ENCODE measurements at places on chromosomes 7 and 10.

DNA sequence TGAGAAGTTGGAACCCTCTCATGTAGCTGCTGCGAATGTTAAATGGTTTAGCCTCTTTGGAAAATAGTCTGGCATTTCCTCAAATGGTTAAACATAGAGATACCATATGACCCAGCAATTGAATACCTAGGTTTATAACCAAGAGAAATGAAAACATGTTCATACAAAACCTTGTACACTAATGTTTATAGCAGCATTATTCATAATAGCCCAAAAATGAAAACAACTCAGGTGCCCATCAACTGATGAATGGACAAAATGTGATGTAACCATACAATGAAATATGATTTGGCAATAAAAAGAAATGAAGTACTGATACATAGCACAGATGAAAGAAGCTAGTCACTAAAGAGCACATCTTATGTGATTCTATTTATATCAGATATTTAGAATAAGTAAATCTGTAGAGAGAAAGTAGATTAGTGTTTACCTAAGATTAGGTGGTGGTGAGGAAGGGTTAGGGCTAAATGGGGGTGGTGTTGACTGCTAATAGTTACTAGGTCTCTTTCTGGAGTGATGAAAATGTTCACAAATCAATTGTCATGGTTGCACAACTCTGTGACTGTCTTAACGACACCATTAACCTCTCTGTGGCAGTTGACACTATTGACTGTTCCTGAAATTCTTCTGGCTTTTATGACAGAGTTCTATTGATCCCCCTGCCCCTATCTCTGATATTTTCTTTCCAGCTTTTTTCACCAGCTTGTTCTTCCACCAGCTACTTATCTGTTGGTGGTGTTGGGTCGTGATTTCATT lies 35.2 kb downstream of the VCL start:
- DNase-seq: no peak

DNA sequence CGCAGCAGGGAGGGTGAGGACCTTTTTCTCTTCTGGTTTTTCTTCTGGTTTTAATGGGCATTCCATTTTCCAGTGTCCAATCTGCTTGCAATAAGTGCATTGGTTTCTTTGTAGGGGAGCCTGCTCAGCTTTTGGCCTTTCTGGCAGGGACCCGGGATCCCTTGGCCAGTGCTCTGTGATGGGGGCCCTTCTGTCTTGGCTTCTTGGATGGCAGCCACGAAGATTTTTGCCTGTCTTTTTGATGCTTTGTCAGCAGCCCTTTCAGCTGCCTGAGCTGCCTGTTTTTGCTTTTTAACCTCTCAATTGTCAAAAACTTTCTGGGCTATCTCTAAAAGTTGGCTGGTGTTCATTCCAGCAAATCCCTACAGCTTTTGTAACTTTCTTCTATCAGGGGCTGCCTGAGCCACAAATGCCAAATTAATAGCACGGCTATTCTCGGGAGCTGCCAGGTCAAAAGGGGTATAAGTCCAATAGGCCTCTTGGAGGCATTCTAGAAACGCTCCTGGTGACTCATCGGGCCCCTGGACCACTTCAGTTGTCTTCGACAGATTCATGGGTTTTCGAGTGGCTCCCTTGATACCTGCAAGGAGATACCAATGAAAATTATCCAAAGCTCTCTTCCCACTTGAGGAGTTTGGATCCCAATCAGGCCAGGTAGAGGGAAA lies 179.9 kb upstream of the MBL2 start:
- no peak for DNase-seq

DNA sequence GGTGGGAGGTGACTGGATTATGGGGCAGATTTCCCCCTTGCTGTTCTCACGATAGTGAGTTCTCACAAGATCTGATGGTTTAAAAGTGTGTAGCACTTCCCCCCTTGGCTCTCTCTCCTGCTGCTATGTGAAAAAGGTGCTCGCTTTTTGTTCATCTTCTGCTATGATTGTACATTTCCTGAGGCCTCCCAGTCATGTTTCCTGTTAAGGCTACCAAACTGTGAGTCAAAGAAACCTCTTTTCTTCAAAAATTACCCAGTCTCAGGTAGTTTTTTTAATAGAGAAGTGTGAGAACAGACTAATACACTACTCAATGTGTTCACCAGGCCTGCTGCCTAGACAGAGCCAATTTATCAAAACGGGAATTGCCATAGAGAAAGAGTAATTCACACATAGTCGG lies 49.7 kb downstream of the SDHAF3 start:
- DNase-seq: no peak

DNA sequence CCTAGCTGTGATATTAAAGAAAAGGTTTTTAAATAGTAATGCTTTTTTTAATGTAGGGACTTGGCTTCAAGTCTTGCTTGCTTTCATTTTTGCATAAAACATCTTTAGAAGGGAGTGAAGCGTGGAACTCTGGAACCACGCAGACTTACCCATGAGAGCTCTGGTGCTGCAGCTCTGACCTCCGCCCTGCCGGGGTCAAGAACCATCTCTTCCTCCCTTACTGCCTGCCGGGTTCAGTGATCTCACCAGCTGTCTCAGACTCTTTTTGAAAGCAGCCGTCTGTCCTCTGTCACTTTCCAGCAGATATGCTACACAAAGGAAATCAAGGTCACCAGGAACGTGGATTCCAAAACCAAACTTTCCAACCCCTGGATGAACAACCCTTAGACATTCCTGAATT lies 353.8 kb downstream of the GPR37 start:
- DNase-seq: no peak

DNA sequence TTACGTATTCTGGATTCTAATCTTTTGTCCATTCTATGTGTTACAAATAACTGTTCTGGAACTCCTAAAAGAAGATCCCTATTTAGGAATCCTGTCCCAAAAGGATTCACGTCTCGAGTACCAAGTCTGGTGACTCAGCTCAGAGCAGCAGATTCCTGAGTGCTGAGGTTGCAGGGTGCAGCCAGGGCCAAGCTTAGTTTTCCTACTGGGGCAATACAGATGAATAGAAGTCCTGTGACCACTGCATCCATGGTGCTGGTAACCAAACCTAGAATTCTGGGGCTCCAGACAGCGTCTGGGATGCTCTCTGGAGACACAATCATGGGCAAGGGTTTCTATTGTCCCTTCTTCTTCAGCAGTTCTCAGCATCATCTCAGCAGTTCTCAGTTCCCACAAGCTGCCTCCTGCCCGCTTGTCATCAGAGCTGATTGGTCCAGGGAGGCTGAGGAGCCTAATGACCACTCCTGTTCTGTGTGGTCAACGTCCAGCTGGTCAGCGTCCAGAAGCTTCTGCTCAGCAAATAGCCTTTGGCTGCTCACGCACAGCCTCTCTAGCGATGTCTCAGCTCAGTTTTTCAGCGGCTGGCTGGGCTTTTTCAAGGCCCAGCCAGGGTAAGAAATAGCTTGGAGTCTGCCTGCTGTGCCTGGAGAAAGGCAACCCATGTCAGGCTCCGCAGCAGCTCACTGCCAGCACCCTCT lies 50.4 kb upstream of the C7orf33 start:
- no peak for DNase-seq

GRCh38 chr7:9645756-9646155 lies 1212.3 kb downstream of the NXPH1 start:
- DNase-seq: no peak

- peak; percentile 6 for DNase-seq
Measured at GRCh38 chr10:25758041-25758457, 176.0 kb upstream of the MYO3A start.

GRCh38 chr10:30489346-30489745 lies 55.4 kb downstream of the MAP3K8 start:
- no peak for DNase-seq

- peak; percentile 38 for DNase-seq
Measured at GRCh38 chr7:101156866-101157589, 2.8 kb downstream of the AP1S1 start.

- DNase-seq: no peak
Measured at GRCh38 chr10:126423732-126424491, 35.6 kb upstream of the ADAM12 start.

DNA sequence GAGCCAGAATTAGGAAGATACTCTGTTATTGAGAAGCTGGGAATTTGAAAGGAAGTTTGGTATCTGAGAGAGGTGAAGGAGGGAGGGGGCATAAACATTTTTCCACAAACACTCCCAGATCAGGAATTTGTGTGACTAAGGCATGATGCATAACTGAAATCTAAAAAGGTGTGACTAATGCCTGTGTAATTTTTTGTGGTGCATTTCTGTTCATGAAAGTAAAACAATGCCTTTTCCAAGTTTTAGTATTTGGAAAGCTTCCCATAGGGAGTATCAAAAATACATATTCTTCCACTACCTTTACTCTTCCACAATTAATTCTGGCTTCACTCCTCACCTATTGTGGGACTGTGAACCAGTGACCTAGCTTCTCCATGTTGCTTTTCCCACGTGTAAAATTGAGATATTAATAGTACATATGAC lies 56.4 kb upstream of the CAV2 start:
- no peak for DNase-seq

GRCh38 chr10:37872283-37872682 lies 14.9 kb upstream of the ZNF248 start:
- no peak for DNase-seq

- DNase-seq: no peak
Measured at GRCh38 chr7:40760293-40760964, 625.6 kb downstream of the SUGCT start.

DNA sequence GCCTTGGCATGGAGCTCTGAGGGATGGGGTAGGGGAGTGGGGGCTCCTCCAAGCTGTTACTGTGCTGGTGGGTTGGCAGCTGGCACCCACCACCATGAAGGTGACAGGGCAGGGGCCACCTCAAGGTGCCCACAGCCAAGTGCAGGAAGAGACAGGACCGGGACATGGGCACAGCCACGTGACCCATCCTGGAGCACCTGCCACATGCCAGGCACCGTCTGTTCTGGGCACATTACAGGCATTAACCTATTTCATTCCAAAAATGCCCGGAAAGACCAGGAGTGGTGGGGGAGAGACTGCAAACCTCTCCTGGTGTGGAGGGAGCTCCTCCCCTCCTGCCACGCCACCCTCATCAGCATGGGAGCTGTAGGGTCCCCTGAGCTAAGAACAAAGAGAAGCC lies 56.7 kb downstream of the CAMK2B start:
- no peak for DNase-seq

GRCh38 chr10:51620131-51620530 lies 79.3 kb downstream of the CSTF2T start:
- no peak for DNase-seq

DNA sequence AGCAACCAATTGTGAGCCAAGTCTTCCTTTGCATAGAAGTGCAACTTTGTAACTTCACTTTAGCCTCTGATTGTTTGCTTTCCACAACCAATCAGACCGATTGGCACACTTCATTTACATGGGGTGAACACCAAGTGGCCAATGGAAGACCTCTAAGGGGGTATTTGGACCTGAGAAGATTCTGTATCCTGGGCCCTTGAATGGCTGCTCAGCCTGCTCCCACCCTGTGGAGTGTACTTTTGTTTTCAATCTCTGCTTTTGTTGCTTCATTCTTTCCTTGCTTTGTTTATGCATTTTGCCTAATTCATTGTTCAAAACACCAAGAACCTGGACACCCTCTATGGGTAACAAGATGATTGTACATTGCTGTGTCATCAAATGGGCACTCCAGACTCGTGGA lies 385.7 kb upstream of the NRP1 start:
- DNase-seq: no peak

GRCh38 chr7:142420554-142421362 lies 162.9 kb upstream of the PRSS58 start:
- DNase-seq: no peak

GRCh38 chr10:17528306-17528862 lies 74.0 kb upstream of the ST8SIA6 start:
- DNase-seq: no peak

DNA sequence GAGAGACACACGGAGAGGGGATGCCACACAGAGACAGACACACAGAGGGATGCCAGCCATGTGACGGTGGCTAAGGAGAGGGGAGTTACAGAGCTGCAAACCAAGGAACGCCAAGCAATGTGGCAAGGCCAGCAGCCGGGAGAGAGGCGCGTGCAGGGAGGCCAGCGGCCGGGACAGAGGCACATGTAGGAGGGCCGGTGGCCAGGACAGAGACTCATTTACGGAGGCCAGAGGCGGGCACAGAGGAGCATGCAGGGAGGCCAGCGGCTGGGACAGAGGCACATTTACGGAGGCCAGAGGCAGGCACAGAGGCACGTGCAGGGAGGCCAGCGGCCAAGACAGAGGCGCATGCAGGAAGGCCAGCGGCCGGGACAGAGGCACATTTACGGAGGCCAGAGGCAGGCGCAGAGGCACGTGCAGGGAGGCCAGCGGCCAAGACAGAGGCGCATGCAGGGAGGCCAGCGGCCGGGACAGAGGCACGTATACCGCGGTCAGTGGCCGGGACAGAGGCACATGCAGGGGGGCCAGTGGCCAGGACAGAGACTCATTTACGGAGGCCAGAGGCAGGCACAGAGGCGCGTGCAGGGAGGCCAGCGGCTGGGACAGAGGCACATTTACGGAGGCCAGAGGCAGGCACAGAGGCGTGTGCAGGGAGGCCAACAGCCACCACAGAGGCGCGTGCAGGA lies 40.4 kb downstream of the INSIG1 start:
- DNase-seq: no peak

DNA sequence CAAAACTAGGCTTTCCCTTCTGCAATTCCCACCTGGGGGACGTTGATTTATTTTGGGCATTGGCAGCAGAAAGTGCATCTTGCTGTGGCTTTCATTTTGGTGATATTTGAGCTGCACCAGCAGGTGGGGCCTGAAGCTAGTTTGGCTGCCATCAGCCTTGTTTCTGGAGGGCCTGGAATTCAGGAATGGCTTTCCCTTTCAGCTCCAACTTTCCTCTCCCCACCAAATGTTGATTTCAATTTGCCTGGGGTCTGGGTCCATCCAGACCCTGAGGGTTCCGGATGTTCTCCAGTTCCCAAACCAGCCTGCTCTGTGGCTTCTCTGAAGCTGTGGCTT lies 640.4 kb downstream of the TYW1 start:
- no peak for DNase-seq

DNA sequence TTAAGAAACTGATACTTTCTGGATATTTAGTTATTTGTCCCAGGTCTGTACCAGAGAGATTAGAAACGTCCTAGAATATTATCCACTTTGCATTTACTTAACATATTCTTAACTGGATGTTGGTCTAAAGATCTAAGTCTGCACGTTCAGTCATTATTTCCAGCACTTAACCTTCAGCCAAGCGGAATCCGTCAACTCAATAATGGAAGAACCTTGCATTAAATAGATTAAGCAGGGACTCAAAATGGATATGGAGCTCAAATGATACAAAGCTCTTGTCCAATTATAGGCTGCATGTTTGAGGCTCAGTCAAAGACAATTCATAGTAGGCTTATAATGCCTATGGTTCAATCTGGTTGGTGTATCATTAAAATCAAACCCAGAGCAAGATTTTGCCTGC lies 162.9 kb downstream of the SEMA3D start:
- no peak for DNase-seq

DNA sequence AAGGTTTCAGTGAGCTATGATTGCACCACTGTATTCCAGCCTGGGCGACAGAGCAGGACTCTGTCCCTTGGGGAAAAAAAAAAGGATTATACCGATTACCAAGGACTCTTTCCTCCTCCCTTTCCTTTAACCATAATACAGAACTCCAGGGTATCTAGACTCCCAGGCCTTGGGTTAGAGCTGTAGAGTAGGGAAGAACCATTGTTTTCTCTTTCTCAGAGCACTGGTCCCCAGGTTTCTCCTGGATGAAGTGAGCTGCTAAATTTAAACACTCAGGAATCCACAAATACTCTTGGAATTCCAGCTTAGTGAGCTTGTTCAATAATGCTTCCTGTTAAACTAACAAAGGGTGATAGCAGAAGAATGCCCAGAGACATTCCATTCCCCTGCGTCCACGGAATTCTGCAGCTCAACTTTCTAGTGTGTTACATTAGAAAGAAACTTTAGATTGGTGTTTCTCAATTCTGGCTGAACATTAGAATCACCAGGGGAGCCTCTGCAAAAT lies 14.6 kb upstream of the RPEL1 start:
- DNase-seq: peak; percentile 86

GRCh38 chr7:29990931-29991330 lies 1.3 kb upstream of the SCRN1 start:
- DNase-seq: no peak

Data from large intestine (tissue), 12 donors.